ENCODE measurements at places on chromosomes 5 and 9.

DNA sequence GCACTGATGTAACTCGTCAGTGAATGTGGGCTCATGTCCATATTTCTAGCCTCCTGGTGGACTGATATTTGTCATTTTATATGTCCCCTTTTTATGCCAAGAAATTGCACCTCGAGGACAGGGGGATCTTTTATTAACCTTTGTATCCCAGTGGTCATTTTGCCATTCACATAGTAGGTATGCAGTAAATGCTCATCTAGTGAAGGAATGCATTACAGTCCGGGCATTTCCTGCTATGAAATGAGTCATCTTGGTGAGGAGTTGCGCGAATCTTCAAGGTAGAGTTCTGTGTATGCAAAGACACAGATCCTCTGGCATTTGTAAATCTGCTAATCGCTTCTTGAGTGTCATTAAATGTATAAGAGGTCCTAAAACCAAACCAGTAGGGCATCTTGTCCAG, 755.5 kb upstream of the ADAMTS16 start:
- DNase-seq = no peak

DNA sequence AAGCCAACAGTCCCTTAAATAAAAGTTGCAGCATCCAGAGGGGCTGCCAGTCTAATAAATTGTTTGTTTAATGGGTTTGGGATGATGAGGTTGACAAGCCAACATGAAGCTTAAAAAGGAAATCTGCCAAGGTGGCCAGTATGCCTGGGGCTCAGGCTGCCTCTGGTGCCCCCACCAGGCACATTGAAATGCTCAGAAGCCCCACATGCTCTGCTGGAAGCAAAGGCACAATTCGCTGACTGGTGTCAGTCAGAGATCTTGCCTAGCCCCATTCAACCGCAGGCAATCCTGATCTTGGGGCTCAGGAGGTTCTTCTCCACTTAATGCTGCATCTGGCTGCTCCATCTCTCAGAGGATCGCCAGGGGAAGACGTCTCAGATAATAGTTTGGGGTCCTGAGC, 44.2 kb upstream of the TCERG1 start:
- no peak for DNase-seq

DNA sequence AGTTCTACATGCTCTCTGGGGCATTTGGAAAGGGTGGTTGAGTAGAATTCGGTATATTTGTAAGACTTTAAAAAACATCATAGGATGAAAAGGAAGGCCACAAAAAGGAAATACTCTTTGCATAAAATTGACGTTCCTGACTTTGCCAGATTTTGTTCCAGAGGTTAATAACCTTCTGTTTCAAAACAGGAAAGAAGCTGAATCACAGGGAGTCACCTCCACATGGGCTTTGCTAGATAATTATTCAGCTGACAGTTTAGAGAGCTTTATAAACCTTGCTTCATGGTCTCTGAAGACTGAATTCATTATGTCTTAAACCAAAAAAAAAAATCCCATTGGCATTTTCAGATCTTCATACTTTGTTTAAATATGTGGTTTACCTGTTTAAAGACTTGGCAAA, 203.7 kb downstream of the SEMA6A start:
- no peak for DNase-seq

- DNase-seq = no peak
Observed at GRCh38 chr9:108786901-108787689, 68.7 kb downstream of the ACTL7B start.

GRCh38 chr9:557601-558201, 283.8 kb upstream of the DMRT1 start:
- no peak for DNase-seq

DNA sequence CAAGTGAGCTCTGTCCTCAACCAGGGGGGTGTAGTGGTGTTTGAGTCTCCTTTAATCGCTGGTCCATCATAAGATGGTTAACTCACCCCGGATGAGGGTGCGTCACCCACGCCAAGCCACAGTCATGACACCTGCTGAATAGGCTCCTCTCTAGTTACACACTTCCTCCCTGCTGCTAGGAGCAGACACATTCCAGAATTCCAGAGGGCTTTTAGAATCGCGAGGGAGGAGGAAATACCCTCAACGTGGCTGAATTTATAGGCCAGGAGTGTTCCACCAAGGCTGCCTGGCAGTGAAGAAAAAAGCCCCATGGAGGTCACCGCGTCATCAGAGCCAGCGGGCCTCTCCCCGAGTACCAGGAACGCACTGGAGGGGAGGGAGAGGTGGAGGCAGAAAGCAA, 5.1 kb downstream of the GLRX start:
- DNase-seq = no peak

GRCh38 chr9:124834591-124834990, 18.7 kb upstream of the WDR38 start:
- DNase-seq = no peak

- no peak for DNase-seq
Observed at GRCh38 chr9:4615251-4615650, 46.8 kb upstream of the PLPP6 start.

- no peak for DNase-seq
Observed at GRCh38 chr5:96327722-96328121, 105.3 kb downstream of the PCSK1 start.

DNA sequence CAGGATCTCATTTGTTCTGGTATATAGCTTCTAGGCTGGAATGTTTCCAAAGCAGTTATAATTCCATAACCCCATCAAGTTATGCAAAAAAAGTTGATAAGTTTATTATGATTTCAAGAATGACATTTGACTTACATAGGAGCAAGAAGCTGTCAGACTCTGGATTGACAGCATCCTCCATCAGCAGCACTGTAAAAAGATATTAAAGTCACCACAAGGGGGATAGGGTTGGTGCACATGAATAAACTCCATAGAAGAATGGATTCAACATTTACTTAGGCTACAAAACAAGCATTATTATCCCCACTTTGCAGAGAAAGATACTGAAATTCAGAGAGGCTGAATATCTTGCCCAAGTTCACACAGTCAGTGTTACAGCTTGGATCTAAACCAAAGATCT, 208.9 kb upstream of the SLC30A5 start:
- no peak for DNase-seq

DNA sequence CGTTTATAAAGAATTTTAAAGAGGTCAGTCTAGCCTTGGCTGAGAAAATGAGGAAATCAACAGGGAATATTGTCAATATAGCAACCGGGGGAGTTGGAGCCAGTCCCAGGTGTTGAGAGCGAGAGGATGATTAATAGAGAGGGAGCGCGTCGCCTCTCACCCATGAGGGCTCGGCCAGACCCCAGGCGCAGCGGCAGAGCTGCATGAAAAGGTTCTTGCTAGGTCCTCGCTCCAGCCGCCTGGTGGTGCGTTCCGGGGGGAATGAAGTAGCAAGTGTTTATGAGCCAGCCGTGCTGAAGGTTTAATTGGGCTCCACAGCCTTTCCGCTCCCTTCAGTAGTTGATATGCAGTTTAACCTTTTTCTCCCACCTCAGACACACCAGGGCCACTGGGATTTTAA, 167.3 kb upstream of the IRX1 start:
- DNase-seq = no peak

- no peak for DNase-seq
Observed at GRCh38 chr5:111387361-111387760, 125.0 kb downstream of the STARD4 start.

DNA sequence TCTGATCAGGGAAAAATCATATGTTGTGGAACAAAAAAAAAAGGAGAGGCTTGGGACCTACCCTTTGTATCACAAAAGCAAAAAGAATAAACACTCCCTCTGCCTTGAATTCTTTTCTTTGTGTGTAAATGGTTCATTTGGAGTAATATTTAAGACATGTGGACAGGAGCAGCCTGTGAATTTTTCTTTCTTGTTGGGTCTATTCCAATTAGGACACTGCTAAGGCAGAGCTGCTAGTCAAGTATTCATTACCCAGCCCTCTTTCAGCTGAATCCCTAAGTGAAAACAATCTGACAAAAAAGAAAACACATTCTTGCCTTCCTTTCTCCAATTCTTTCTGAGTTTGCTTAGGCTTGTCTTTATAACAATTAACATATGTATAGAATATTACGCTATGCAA, 330.0 kb downstream of the EBF1 start:
- no peak for DNase-seq

DNA sequence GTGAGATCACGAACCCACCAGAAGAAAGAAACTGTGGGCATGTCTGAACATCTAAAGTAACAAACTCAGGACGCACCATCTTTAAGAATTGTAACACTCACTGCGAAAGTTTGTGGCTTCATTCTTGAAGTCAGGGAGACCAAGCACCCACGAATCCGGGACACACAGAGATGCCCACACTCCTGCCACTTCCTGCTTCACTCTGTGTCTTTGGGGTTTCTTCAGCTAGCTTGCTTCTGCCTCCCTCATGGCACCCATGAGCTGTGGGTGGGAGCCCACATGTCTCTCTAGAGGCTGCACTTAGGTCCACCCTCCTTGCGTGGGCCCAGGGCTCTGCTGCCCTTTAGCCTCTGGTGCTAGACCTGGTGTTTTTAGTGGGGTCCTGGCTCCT, 61.2 kb upstream of the CNOT6 start:
- DNase-seq = no peak

DNA sequence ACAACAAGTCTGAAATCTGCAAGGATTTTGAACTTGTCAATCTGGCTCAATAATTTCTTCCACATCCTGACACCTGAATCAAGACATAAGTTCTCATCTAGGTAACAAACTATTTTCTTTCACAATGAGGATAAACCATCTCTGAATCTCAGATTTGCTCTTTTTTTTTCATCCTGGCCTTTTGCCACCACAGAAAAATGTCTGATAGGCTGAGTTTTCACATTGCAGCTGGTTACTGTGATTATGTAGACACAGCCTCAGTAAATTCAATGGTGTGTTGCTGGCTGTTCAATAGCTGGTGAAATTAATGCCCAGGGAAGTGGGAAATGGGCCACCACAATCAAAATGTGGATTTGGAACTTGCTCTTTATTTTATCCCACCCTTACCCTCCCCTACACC, 2.8 kb upstream of the ADRA1B start:
- no peak for DNase-seq

DNA sequence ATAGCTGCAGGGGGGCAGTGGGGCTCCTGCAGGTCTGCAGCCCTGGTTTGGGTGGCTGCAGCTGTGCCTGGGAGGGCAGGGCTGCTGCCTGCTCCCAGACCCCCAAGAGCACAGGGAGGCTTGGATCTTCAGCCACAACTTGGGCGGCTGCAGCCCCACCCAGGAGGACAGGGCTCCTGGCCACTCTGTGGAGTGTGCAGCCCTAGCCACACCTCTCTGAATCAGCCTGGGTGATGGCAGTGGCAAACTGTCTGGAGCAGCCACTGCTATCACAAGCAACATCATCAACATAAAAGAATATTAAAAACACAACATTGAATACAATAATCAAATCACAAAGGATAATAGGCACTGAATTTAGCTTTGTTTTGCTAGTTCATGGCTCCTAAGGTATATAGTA, 164.9 kb upstream of the SLC27A6 start:
- no peak for DNase-seq

GRCh38 chr9:36985769-36986467, 48.1 kb downstream of the PAX5 start:
- no peak for DNase-seq

DNA sequence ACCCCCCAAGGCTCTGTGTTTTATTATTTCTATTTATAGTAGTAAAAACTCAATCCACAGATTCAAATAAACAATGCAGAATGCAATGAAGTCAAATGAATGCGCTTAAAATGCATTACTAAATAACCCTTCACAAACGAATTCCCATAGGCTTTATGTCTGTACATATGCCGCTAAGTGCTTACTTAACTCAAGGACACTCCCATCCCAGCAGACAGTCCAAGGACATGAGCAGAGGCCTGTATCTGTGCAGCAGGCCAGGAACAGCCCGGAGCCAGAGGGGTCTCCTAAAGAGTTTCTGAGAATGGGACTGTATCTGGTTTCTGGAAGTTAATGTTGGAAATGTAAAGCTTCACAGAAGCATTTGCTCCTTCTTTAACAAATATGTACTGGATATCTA, 59.8 kb downstream of the MARCHF11 start:
- DNase-seq = no peak

- no peak for DNase-seq
Observed at GRCh38 chr9:120853198-120853597, 10.5 kb upstream of the PSMD5 start.

DNA sequence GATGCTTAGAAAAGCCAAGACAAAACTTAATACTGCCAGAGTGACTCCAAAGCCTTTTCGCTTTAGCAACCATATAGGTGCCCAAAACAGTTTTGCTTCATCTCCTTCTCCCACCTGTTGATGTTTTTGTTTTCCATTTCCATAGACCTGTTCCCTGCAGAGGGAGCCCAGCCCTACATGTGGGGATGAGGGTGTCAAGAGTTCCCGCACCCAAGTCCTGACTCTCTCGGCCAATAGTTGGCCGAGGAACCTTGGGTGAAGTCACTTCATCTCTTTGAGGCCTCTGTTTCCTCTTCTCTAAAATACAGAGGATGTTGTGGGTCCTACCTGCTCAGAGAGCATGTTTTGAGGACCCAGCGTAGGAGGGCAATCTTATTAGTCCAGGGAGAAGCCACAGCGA, 38.5 kb upstream of the LCP2 start:
- no peak for DNase-seq

- DNase-seq = peak; percentile 40
Observed at GRCh38 chr5:150904479-150905311, at the start of gene ZNF300. Gene ZNF300, minus strand, starts transcription at chr5:150904980. Its CDS starts 1,825 bp downstream, at chr5:150903155.

GRCh38 chr9:124125651-124125977, 114.0 kb downstream of the LHX2 start:
- DNase-seq = no peak

DNA sequence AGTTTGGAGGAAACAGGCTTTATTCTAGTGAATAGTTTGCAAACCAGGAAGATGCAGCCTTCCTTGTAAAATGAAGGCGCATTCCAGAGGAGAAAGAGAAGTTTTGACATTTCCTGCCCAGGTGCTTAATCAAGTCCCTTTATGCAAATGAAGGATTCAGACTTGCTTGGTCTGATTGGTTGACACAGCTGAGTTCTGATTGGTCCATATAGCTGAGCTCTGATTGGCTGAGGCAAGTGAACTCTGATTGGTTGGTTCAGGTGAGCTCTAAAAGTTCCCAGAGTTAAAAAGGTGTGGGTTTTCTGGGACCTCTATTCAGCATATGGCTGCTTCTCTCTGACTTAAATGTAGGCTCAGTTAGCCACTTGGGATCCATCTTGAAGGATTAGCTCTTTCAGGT, 151.0 kb downstream of the CACNA1B start:
- no peak for DNase-seq

Measured in activated CD4-positive, alpha-beta T cell treated with anti-CD3 and anti-CD28 coated beads, Interleukin-2, amount 50 U/mL, for 24 hours (primary cell).